ENCODE measurements at places on chromosomes 2 and 18. TPM values are rescaled to one million over a fixed set of nuclear protein-coding genes. Genes with fewer than 3 reads are reported as not detected.

PTGR3 gene
- 19.6 TPM for total RNA-seq

UPP2 gene
- not detected for total RNA-seq

COPS9 gene
- total RNA-seq, result 40.6 TPM

MOGAT1 gene
- total RNA-seq, result not detected
